Calu3 (cell line): ENCODE measurements at places on chromosomes 3 and 15. TPM values are rescaled to one million over a fixed set of nuclear protein-coding genes. Genes with fewer than 3 reads are reported as not detected.
A peak's percentile ranks its signal among the peaks of the same experiment; 100 is the strongest.

The CXCR6 gene
- total RNA-seq: not detected in 2 replicates

The QARS1 gene
- total RNA-seq: 179 and 248 TPM in 2 replicates

- DNase-seq: no peak
Measured at GRCh38 chr15:62639432-62639831, 403.1 kb upstream of the TPM1 start.

The KBTBD8 gene
- total RNA-seq: 4.1 and 5.9 TPM in 2 replicates

The DPPA2 gene
- total RNA-seq: not detected in 2 replicates

DNA sequence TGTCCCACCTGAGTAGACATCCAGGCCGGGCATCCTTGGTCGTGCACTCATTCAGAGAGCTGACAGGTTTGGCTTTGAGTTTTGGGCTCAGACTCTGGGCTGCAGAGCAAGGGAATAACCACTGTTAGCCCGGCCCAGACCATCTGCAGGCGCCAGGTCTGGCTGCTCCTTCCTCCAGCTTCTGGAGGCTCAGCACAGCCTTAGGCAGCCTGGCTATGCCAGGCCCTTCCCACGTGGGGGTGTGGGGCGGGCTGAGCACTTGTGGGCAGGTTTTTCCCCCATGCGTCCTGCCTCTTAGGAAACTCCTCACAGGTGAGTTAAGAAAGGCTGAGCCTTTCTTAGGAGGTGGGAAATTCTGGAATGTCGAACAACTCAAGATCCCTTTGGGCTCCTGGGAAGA is 11.2 kb downstream of the PLA2G4B start:
- no peak for DNase-seq

The PLA1A gene
- total RNA-seq: 0.81 and 0.99 TPM in 2 replicates

DNA sequence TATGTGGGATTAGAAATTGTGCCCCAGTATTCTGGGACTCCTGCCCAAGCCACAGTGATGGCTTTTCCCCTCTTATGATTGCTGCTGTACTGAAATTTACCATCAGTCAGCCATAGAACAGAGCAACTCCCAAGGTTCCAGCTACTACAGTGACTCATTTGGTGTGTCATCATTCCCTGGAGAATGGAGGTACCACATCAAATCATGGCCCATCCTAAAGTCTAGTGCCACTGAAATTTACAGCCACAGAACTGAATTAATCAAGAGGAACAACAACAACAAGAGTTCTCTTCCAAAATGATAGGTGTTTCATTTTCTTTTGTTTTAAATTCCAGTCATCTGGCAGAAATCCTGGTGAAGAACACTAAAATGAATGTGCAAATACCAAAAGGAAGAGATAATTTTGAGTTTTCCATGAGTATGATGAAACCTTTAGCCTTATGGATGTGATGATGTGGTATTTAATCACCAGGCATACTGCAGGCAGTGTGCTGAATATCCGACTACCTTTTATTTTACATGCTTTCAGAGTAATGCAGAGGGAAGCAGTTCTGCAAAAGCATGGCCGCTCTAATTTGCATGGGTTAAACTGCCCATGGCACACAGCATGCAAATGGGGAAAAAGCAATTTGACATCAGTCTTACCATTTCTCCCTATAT is 75.6 kb upstream of the SLC2A2 start:
- DNase-seq: no peak

The MYO1E gene
- total RNA-seq: 617 and 655 TPM in 2 replicates

- DNase-seq: no peak
Measured at GRCh38 chr3:38707730-38708129, 58.2 kb upstream of the SCN5A start.

DNA sequence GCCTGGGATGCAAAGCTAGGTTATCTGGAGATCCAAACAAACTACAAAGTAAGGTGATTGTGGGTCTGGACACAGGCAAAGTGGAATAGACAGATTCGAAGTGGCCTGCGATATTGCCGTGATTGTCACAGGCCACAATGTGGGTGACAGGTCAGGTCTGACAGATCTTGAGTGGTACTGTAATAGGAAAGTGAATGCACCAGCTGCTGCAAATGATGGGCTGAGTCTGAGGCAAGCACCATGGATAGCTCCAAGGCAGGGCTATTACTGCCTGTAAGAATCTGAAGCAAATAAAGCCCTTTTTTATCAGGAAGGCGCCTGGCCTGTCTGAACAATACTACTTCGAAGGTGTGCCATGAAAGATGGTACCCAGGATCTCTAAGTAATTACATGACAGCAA is 10.0 kb downstream of the ARMC8 start:
- peak; percentile 15 for DNase-seq

GRCh38 chr3:60142009-60142408 is 1092.2 kb upstream of the CFAP20DC start:
- DNase-seq: no peak

- no peak for DNase-seq
Measured at GRCh38 chr3:117618462-117618861, 908.9 kb downstream of the TUSC7 start.

The WNT7A gene
- 2.7 and 3.5 TPM in 2 replicates for total RNA-seq

The GAP43 gene
- total RNA-seq: not detected in 2 replicates

DNA sequence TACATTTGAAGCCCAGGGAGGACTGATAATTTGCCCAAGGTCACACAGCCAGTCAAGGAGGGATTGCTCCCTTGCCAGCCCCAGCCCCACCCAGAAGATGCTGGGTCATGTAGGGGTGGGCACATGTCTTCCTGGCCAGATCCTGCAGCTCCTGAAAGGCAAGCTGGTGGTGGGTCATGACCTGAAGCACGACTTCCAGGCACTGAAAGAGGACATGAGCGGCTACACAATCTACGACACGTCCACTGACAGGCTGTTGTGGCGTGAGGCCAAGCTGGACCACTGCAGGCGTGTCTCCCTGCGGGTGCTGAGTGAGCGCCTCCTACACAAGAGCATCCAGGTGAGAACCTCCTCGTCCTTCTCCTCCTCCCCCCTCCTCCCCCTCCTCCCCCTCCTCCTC is 13.2 kb downstream of the ISG20 start:
- DNase-seq: no peak

The FANCD2OS gene
- total RNA-seq: not detected in 2 replicates

DNA sequence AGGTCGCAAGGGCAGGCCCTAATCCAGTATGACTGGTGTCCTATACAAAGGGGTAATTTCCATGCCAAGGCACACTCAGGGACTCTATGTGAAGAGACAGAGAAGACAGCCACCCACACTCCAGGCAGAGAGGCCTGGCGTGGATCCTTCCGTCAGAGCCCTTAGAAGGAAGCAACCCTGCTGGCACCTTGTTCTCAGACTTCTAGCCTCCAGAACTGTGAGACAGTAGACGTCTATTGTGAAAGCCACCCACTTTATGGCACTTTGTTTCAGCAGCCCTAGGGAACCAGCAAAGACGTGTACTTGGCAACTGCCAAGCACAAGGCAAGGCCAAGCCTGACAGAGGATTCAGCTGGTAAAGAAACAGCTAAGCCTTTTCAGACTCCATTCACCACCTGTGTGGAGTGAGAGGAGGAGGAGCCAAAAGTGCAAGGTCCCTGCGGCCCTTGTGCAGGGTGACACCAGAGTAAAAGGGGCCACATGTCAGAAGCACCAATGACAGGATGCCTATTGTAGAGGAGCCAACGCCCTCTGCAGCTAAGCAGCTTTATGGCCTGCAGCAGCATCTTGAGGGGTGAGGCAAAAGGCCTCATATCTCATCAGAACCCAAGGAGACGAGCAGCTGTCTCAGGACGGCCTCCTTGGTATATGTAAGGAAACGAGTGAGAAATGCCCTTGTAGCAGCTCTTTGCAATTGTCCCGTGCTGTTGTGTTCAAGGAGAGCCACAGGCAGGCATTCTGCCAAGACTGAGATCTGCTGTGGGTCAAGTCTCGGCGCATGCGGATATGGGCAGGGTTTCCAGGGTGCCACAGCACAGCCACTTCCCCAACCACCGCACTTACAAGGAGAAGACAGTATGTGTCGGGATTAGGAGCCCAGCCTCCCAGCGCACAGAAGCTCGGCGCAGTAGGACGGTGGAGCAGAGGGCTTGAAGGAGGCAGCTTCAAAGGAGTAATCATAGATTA is 121.5 kb upstream of the LIPC start:
- no peak for DNase-seq

The PCLAF gene
- total RNA-seq: 53.0 and 55.8 TPM in 2 replicates

The FOXB1 gene
- total RNA-seq: not detected in 2 replicates

GRCh38 chr15:83848315-83849050 is 194.6 kb downstream of the ADAMTSL3 start:
- no peak for DNase-seq

DNA sequence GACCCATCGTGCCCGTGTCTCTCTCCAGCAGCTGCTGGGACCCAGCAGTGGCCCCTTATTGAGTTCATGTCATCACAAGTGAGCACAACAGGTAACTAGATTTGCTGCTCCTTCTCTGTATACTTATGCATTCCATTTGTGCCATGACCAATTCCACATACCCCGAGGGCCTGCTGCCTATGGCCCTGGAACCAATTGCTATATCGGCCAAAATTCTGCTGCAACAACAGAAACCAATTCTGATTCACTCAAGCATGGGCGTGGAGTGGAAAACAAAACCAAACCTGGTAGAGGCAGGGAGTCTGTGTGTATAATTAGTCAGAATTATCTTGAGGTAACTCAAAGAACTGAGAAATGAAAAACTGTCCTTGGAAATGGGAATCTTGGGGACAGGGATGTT is 516.6 kb downstream of the EPHB1 start:
- DNase-seq: no peak

DNA sequence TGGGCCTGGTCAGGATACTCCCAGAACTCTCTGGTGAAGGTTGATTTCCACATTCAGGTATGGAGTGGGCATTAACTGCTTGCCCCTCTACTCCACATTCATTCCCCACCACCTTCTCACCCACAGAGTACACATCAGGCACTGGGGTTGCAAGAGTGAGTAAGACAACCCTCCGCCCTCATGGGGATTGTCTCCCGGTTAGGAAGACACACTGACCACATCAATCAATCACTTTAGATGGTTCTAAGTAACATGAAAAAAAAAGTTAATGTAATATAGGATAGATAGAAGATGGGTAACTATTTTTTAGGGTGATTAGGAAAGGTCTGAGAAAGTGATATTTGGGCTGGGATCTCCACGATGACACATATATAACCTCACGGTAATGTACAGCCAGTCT is 116.0 kb upstream of the NEO1 start:
- no peak for DNase-seq

DNA sequence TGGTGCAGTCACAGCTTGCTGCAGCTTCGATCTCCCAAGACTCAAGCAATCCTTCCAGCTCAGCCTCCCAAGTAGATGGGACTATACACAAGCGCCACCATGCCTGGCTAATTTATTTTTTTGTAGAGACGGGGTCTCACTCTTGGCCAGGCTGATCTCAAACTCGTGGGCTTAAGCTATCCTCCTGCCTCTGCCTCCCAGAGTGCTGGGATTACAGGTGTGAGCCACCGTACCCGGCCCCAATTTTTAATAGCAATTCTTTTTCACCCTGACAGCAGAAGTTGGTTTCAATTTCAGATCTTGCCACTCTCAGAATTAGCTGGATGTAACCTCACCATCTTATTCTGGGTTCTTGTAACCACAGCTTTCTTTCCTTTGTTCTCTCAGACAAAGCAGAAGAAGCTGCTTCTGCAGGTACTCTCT is 64.8 kb downstream of the TRIM71 start:
- DNase-seq: no peak

The PLSCR2 gene
- total RNA-seq: 2.9 and 5.1 TPM in 2 replicates

DNA sequence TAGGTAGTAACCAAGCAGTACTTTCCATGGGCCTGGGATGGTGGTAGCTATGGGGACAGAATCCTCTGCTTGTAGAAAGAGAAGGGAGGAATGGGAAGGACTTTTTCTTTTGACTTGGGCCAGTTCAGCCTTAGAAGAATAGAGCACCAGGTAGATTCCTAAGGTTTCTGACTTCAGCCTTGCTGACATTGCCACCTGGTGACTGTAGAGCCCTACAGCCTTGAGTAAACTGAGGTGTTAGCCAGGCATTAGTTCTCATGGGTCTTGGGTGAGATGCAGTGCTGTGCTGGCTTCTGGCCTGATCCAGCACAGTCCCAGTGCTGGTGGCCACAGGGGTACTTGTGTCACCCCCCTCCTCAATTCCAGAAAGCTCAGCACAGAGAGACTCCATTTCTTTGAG is 171.1 kb downstream of the ZBBX start:
- DNase-seq: no peak

- peak; percentile 47 for DNase-seq
Measured at GRCh38 chr3:115788921-115789470, 165.7 kb downstream of the GAP43 start.

DNA sequence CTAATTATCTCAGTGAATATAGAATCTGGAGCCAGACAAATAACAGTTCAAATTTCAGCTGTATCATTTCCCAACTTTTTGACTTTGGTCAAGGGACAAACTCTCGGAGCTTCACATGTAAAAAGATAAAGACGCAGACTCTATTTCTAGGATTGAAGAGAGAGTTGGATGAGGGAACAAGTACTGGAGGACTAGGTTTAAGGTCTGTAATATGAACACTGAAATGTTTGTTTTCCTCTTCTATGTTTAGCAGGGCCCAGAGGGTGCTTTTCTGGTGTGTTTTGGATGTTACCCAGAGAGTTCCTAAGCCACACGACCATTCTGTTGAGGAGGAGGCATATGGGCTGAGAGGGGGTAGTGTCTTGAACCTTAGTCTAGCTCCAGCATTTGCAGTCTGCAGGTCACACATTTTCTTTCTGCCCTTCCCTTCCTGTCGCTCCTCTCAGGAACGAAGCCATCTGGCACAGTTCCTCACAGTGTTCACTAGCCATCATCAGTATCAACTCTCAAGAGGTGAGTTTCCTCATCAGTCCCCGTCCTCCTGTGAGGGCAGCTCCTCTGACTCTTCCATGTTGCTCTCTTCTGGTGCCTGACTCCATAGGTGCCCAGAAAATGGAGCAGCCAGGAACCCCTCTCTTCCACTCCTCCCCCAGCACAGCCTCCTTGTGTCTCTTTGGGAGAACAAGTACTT is 250.1 kb downstream of the SQOR start:
- DNase-seq: no peak
